ENCODE measurements at places on chromosomes 1 and 21.

- no peak for DNase-seq
Observed at GRCh38 chr21:44760376-44760775, 41.2 kb downstream of the UBE2G2 start.

DNA sequence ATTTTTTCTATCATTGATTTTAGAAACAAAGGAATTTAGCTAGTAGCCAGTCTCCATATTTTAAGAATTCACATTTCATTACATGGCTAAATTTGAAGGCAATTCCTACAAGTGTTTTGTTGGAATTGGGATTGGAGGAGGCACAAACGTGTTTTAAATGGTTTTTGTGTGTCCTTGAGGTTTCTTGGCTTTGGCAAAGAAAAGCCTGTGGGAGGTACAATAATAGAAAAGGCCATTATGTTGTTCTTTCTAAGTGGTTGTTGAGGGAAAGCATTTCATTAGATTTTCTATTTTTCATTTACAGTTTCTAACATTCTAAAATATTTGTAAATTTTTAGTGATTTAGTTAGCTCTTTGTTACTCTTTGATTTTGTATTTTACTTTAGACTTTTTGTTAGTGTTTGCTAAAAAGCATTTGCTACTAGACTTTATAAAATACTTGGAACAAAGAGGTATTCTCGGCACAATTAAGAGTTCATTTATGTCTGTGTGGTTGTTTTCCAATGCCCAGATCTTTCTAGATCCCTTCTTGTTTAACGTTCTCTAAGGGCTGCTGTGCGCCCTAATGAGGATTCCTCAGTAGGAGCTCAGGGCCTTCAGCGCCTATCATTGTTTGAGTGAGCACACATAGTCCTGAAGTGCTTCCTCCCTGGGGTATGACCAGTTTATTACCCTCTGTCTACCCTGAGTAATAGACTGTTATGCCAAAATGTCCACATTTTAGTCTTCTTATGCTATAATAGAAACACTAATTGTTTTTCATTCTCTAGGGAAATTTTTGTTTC lies 70.0 kb upstream of the KIAA1614 start:
- no peak for DNase-seq

DNA sequence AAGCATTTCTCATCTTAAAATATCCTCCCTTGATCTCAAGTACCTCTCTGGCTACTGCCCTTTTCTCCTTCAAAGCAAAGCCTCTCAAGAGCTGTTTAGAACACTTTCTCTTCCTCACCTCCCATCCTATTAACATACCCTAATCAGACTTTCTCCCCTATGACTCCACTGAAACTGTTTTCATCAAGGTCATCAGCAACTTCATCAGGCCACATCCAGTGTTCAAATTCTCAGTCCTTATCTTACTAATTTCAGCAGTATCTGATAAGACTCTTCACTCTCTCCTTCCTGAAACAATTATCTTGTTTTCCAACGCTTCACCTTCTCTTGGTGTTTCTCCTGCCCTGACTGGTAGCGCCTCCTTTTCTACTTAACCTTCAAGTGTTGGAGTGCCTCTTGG lies 1.5 kb upstream of the RAP1A start:
- no peak for DNase-seq

- no peak for DNase-seq
Observed at GRCh38 chr1:53893999-53894636, at the start of gene DIO1. TSS of gene DIO1 (plus strand) at chr1:53894187. CDS start at chr1:53894211, 24 bp downstream.

DNA sequence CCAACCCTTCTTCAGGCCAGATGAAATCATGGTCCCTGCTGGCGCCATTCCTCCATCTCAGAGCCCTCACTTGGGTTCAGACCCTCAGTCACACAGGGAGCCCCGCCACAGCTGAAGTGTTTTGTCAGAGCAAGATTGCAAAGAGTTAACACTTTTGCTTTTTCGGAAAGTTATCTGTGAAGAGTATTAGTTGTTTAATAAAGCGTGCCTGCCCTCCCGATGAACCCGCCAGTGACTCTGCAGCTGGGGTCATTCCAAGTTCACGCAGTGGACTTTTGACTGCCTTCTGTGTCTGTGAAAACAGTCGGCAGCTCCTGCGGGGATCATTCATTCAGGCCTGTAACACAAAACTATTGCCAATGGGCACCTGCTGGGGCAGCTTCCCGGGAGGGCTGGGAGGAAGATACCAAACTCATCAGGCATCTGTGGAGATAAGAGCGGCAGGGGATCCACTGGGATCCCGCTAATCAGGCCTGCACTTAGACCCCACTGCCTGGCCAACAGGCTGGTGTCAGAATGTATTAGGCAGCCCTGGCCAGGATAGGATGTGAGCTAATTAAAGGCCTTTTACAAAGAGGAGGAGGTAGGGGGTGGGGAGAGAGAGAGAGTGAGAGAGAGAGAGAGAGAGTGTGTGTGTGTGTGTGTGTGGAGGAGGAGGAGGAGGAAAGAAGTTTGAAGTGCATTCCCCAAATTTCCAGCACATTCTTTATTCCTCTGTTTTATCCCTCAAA lies 184.5 kb downstream of the DHRS3 start:
- no peak for DNase-seq

DNA sequence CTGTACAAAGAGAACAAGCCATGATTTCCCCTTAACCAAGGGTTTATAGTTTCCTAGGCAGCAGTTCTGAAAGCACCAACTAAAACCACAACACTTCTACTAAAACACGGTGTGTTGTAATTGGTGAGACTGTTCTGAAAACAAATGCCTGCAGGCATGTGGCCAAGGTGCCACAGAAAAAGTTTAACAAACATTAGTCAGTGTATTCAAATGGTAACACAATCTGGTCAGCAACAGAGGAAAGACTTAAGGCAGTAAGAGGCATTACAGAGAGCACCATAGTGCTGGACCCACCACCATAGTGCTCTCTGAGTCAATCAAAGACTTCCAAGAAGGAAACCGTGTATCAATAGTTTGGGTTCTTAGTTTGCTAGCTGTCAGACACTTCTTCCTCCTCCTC lies 16.7 kb downstream of the SNIP1 start:
- no peak for DNase-seq

- DNase-seq, result no peak
Observed at GRCh38 chr1:10338047-10338446, 60.8 kb upstream of the PGD start.

DNA sequence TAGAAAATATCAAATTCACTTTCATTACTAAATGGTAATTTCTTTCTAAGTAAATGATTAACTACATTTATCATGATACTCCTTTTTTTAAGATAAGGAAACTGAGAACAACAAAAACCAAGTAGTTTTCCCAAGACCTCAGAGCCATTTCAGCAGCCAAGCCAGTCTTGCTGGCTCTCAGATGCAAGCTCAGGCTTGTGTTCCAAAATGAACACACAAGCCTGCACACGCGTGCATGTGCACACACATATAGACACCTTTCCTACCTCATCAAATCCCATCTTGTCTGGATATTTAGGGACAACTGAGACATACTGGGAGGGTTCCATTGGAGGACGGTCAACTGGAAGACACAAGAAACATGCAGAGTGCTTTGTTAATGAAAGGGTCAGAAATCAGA lies 83.0 kb downstream of the COLGALT2 start:
- DNase-seq, result no peak

- no peak for DNase-seq
Observed at GRCh38 chr1:46793126-46793525, 5.7 kb upstream of the CYP4B1 start.

- DNase-seq, result no peak
Observed at GRCh38 chr21:31420354-31420753, 76.3 kb upstream of the TIAM1 start.

DNA sequence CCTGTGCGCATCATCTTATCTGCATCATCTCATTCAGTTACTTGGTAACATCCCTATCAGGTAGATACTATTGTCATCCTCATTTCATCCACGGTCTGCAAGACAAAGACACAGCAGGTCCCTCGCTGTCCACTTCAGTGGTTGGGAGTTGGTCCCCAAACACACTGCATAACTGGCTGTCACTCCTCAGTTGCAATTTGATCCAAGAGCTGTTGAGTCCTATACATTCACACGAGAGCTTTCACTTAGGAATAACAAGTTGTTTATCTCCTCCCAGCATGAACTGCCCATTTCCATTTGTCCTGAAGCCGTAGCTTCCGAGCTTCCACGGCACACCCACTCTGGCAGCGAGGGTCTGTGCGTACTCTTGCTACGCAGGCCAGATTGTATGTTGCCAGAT lies 472.0 kb downstream of the CAMTA1 start:
- no peak for DNase-seq

GRCh38 chr1:24289937-24290595 lies 29.1 kb upstream of the GRHL3 start:
- DNase-seq, result no peak

- no peak for DNase-seq
Observed at GRCh38 chr21:37220433-37220980, 46.6 kb downstream of the VPS26C start.

GRCh38 chr21:18760247-18760646 lies 356.7 kb upstream of the TMPRSS15 start:
- DNase-seq, result no peak

DNA sequence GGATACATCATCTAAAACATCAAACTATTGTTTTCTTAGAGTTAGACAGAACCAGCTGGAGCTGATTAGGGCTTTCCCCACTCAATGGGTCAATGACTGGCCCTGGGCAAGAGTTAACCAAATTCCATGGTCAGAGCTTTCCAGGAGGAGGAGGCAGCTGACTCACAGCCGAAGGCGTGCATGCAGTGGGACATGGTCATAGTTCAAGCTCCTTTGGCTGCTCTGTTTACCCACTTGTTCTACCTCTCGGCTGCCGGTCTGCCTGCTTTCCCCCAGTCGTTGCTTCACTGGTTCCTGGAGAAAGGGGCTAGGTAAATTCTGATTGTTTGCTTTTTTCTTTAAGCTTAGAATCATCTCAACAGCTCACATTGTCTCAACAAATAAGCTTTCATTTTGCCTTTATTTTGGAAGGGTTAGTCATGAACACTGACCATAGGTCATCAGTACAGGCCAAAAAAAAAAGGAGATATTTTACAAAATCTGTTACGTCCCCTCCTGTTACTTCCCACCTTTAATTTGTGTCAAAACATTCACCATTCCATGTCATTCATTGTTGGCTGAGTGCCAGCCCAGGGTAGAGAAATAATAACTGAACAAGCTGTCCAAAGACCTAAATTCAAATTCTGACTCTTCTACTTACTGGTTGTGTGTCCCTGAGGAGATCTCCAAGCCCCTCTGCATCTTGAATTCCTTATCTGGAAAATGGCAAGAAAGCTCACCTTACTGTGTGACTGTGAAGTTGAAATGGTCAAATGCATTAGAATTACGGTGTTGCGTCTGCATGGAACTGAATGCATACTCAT lies 12.0 kb downstream of the MAB21L3 start:
- no peak for DNase-seq

DNA sequence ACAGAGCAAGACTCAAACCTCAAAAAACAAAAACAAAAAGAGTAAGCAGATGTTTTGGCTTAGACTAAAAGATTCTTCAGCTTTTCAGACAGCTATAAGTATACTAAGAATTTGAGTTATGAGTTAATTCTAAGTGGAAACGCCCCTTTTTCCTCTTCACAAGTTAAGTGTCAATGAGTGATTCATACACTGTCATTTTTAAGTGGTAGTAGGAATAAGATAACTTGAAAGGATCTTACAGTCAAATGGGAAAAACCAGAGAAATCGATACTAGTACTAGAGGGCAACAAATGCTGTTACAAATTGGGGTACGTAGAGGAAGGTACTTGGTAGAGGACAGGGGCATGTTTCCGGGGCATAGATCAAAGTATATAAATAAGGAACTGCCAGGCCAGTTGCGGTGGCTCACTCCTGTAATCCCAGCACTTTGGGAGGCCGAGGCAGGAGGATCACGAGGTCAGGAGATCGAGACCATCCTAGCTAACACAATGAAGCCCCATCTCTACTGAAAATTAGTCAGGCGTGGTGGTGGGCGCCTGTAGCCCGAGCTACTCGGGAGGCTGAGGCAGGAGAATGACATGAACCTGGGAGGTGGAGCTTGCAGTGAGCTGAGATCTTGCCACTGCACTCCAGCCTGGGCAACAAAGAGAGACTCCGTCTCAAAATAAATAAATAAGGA lies 7.4 kb downstream of the H3-3A start:
- DNase-seq, result no peak

DNA sequence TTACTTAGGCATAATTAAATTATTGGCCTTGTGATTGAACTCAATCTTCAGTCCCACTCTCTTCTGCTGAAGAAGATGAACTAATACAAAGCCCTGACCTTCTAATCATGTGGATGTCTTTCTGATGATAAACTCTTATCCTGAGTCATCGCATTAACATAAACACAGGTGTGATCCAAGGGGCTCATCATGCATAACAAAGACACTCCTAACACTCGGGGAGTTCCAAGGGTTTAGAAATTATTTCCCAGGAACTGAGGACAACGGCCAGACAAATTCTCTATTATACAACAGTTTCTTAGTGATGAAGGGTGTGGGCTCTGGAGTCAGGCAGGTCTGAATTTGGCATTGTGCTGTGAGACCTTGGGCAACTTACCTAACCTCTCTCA lies 18.0 kb downstream of the DUSP10 start:
- no peak for DNase-seq

DNA sequence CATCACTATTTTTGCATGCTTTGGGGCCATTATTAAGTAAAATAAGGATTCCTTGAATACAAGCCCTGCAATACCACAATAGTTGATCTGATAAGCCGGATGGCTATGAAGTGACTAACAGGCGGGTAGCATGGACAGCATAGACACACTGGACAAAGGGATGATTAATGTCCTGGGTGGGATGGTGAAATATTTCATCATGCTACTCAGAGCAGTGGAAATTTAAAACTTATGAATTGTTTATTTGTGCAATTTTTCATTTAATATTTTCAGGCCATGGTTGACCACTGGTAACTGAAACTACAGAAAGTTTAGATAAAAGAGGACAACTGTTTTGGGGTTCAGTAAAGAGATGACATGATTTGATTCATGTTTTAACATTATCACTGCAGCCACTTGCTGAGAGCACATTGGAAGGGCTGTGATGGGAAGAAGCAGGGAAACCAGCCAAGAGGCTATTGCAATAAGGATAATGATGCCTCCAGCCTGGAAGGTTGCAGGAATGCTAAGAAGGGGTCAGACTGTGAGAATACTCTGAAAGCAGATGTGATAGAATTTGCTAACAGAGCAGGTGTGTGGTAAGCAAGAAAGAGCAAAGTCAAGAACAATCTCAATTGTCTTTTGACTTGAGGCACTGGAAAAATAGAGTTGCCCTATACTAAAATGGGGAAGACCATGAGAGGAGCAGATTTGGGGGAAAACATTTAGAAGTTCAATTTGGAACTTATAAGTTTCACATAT lies 62.5 kb upstream of the TNFSF4 start:
- no peak for DNase-seq

- DNase-seq, result no peak
Observed at GRCh38 chr1:179105393-179105792, 23.5 kb downstream of the TOR3A start.

DNA sequence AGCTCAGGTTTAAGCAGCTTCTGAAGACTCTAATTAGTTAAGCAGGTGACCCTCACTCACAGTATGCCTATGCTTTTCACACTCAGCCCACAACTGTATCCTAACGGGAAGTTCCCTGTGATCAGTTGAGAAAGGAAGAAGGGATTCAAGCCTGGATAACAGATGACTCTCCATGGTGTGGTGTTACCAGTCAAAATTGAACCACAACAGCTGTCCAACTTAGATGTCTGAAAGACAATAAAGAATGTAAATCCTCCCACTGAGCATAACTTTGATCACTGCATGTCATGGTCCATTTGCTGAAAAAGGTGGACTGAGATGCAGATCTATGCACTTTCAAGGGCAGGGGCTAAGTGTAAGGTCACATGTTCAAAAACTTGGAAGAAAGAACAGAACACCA lies 32.3 kb upstream of the DIPK1A start:
- no peak for DNase-seq
